Stimulated activated CD4-positive, alpha-beta T cell treated with anti-CD3 and anti-CD28 coated beads, Interleukin-4, amount 100 ng/mL, for 48 hours (primary cell): ENCODE measurements at places on chromosomes 2 and 18.

DNA sequence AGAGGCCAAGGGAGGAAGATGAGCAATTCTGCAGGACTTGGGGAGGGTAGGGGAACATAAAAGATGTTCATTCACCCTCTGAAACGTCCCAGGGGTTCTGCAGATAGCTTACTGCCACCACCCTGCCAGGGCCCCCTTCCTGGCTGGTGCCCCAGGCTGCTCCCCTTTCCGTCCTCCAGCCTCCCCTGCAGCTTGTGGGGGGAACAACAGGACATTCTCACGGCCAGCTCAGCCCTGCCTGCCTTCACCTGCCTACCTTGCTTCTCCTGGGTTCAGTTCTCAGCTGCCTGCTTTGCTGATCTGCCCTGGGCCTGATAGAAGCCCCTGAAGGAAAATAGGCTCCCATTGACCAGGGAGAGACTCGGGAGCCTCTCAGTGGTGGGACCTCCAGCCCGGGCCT is 251.1 kb downstream of the CELF4 start:
- DNase-seq, result no peak

GRCh38 chr2:17894556-17894955 is 16.1 kb downstream of the KCNS3 start:
- DNase-seq, result no peak

DNA sequence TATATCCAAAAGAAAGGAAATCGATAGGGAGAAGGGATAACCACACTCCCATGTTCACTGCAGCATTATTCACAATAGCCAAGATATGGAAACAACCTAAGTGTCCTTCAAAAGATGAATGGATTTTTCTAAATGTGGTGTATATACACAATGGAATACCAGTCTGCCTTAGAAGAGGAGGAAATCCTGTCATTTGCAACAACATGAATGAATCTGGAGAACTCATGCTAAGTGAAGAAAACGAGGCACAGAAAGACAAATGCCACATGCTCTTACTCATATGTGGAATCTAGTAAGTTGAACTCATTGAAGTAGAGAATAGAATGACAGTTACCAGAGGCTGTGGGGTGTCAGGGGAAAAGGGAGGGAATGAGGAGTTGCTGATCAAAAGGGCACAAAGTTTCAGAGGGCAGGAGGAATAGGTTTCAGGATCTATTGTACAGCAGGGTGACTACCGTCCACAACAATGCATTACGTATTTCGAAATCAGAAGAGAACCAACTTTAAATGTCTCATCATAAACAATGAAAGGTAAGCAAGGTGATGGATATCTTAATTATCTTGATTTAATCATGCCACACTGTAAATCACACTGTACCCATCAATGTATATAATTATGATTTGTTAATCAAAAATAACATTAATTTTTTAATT is 46.1 kb downstream of the SIGLEC15 start:
- DNase-seq, result no peak

GRCh38 chr18:45245091-45245511 is 370.2 kb upstream of the SLC14A2 start:
- DNase-seq, result no peak

DNA sequence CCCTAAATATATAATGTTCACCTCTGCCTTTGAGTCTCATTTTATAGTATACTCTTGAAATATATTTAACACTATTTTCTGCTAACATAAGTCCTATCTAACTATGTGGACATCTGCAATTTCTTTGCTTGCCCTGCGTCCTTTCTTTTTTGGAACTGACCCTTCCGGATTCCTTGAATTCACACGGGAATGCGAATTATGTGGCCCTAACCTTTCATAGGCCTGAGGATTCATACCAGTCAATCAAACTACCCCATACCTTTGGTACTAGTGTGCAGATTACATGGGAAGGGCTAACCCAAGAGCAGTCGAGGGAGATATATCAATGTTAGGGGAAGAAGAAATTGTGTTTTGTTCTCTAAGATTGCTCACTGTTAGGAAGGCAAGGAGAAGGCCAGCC is 56.4 kb downstream of the NRXN1 start:
- no peak for DNase-seq

- no peak for DNase-seq
Measured at GRCh38 chr2:229350883-229351282, 79.8 kb upstream of the PID1 start.

DNA sequence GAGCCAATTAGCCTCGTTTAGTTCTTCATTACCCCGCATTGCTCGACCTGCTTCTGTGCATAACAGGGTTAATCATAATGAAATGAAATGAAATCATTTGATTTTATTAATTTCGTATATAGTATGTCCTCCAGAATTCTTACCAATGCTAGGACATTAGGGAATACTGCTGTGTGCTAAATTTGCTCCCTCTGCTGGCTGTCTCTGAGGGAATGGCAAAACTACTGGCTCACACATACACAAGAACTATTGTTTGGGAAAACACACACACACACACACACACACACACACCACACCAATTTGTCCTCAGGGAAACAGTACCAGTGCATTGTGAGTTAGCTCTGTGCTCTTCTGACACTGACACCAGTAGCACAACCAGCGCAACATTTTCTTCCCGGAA is 273.3 kb upstream of the TCF4 start:
- no peak for DNase-seq

DNA sequence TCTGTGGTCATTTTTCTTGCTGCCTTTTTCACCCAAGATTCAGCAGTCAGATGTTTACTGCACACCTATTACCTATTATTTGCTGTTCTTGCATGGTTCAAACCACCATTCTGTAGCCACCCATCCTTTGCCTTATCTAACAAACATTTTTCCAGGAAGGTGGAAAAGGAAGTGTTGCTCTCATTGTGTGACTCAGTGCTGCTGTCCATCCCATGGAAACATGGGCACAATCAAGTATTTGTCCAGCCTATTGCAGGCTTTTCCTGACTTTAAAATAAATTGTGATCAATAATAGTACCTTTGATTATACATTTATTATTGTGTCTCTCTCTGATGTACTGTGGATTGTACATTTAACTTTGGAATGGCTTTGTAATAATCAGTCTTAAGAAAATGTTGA is 53.2 kb downstream of the USP14 start:
- DNase-seq, result no peak

- no peak for DNase-seq
Measured at GRCh38 chr2:237967463-237967951, 693 bp downstream of the UBE2F start.

- no peak for DNase-seq
Measured at GRCh38 chr18:39406941-39407340, 1841.3 kb upstream of the CELF4 start.

GRCh38 chr2:186365406-186365805 is 120.7 kb upstream of the ZC3H15 start:
- no peak for DNase-seq
